Kidney (tissue), 22 donors: ENCODE measurements at places on chromosomes 2 and 18. TPM values are rescaled to one million over a fixed set of nuclear protein-coding genes. Genes with fewer than 3 reads are reported as not detected.

DNA sequence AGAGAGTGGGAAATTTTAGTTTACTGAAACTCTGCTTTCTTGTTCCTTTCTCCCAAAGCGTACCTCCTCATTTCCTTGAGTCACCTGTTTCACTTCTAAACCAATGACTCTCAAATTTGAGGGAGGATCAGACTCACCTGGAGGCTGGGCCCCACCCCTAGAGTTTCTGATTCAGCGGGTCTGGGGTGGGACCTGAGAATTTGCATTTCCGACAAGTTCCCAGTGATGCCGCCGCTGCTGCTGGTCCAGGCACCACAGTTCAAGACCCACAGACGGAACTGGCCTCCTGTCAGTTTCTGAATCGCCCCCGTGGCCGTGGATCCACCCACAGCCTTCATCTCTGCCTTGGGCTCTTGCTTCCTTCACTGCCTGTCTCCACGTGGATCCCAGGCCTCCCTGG, 44.9 kb upstream of the PELI1 start:
- DNase-seq, result no peak

DNA sequence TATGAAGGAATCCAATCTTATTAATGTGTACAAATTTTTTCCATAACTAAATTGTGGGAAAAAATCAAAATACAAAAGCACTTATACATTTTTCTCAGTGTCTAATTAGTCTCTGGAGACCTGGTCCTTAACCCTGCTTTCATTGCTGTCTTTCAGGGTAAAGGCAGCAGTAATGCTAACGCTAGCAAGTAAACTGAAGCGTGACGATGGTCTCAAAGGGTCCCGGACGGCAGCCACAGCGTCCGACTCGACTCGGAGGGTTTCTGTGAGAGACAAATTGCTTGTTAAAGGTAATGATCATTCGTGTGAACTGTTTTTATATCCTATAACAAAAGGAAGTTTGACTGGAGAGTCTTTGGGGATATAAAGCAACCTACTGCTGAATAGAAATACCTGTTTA, 6.1 kb downstream of the UBE2F start:
- no peak for DNase-seq

GRCh38 chr2:28750316-28751251, 1.0 kb upstream of the PPP1CB start:
- peak; percentile 61 for DNase-seq

GRCh38 chr2:239580199-239580527, 179.3 kb upstream of the HDAC4 start:
- no peak for DNase-seq

LYPD1 gene
- total RNA-seq, result 11.1 TPM

DNA sequence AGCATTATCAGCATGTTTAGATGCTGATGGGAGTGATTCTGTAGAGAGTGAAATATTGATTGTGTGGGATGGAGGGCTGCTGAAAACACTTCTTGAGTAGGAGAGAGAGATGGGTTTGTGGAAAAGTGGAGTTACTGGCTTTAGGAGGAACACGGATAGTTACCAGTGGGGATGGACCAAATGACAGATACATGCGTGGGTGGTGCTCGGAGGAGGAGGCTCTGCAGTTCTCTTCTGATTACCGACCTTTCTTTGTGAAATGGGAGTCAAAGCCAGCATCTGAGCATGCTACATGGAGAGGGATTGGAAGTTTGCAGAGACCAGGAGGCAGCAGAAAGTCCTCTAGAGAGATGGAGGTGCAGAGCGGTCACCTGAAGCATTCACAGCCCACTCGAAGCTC, 26.3 kb downstream of the RNF144A start:
- DNase-seq, result no peak
